ELF-1 (cell line): ENCODE measurements at places on chromosomes 3 and 15.

DNA sequence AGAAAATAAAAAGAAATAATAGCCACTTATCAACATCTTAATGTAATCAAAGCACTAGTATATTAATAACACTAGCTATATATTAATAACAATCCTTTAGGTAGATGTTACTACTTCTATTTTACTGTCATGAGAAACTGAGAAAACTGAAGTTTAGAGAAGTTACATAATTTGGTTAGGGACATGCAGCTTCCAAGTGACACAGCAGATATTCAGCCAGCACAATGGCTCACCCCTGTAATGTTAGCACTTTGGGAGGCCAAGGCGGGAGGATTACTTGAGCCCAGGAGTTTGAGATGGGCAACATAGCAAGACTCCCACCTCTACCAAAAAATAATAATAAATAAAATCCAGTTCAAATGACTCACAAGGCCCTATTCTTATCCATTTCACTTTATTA lies 1.9 kb upstream of the UBR1 start:
- no peak for DNase-seq

DNA sequence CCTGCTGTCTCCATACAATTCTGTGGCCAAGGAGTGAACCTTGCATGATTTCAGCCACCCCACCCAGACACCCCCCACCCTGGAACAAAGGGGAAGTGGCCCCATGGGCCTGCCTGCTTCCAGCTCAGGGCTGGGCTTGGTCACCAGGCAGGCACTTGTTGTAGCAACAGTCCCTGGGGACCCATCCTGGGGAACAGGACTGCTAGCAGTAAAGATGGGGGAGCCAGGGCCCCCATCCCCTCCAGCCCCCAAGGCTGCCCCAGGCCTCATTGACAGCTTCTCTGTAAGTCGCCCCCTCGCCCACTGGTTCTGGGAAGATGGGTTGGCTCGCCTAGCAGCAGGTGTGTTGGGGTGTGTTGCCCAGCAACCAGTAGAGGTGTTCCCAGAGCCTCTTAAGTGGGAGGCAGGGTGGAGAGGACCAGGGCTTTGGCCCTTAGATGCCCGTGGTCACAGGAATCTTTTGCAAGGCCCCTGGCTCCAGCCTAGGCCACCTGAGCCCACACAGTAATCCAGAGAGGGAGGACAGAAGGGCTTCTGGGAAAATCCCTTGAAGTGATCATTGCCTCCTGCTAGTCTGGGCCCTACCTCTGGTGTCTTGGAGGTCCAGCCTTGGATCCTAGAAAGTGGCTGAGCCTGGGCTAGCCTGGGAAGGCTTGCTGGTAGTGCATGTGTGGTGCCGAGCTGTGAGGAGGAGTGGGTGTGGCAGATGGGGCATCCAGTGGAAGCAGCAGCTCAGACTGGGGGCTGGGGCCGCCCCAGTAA lies 48.9 kb downstream of the CYP11A1 start:
- no peak for DNase-seq

- DNase-seq, result no peak
Observed at GRCh38 chr3:140717921-140718320, 40.1 kb downstream of the TRIM42 start.

GRCh38 chr15:73392025-73392424 lies 23.3 kb upstream of the HCN4 start:
- DNase-seq, result no peak

GRCh38 chr3:94356581-94356980 lies 293.7 kb downstream of the NSUN3 start:
- DNase-seq, result no peak

DNA sequence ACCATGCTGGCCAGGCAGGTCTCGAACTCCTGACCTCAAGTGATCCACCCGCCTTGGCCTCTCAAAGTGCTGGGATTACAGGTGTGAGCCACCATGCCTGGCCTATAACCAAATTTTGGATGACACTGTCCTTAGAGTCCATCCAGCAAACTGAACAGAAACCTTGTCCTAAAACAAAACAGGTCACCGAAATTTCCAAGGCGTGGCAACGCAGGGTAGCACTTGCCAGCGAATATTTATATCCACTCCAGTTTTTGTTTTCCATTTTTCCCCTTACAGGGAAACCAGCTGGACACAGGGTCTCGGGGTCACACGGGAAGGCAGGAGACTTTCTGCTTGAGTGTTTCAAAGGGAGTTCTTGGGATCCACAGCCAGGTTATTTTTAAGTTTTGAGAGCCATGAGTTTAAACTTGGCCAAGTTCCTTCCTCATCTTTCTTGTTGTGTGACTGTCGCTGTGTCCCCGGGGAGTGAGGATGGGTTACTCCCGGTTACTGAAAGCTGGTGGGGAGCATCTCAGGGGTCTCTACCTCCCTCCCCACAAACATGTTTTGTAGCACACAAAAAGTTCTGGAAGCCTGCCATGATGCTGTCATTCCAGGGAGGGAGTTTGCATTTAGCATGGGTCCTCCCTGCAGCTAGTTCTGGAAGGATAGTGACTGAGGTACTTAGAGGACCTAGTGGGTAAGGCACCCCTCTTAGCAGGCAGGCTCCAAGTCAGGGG lies 12.6 kb downstream of the LIMD1 start:
- DNase-seq, result no peak

- DNase-seq, result no peak
Observed at GRCh38 chr15:47517737-47518136, 199.6 kb upstream of the SEMA6D start.

DNA sequence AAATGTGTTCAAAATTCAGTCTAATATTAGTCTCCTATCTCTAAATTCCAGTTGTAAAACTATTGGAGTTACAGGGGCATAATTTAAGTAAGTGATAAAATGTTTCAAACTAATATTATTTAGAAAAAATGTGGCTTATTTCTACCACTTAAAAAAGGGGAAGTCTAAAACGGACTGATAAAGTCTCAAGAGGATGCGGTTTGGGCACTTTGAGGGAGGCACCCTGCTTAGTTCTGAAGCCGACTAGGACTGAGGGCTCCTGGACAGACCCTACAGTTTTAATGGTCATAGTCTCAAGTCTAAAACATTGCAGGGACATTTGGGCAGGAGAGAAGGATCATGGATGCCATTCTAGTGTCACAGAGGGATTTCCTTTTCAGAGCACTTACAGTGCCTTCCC lies 566.3 kb downstream of the NR2F2 start:
- no peak for DNase-seq

GRCh38 chr3:65979162-65979561 lies 59.6 kb downstream of the MAGI1 start:
- DNase-seq, result peak; percentile 30

GRCh38 chr3:192365571-192365970 lies 361.8 kb downstream of the FGF12 start:
- no peak for DNase-seq

DNA sequence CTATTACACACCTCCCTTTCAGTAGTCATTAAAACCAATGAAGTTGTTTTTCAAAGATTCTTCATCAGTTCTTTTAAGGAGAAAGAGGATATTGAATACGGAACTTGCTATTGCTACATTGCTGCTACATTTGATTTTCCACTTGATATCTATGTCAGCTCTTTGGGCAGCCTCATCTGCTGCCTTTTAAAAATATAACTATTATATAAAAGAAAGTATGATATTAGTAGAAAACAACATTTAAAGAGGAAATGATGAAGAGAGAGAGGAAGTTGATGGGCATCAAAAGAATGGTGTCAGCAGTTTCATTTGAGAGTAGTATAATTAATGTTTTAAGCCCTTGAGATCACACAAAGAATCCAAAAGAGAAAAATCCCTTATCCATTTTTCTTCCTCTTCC lies 171.4 kb downstream of the NFKBIZ start:
- no peak for DNase-seq

DNA sequence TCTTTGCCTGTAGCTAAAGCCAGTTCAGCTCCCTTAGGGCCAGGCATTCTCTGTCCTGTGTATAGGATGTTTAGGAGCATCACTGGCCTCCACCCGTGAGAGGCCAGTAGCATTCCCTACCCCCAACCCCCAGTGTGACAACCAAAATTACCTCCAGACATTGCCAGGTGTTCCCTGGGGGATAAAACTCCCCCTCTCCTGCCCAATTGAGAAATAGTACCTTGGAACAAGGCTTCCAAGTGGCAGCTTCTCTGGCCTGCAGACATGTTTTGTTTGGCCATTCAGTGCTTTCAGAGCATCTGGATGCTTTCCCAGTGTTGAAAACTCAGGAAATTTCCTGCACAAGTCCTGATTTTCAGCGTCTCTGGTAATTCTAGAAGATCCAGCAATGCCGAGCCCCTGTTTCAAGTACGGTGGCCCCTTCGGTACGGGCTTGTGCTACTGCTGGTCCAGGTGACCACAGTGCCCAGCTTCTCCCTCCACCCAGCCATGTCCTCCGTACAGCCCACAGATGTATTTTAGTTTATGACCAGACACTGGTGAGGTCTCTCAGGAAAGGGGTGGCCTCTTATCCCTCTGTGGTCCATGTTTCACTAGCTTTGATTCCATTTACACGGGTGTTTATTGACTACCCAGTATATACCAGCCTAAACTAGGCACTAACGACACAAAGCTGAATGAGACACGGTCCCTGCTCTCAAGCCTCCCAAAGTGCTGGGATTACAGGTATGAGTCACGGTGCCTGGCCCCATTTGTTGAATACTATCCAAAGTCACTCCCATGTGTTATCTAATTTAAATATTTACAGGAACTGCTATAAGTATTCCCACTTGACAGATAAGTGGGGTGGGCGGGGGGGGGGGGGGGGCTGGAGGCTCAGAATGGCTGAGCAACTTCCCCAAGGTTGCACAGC lies 125.4 kb upstream of the RAD18 start:
- DNase-seq, result no peak

DNA sequence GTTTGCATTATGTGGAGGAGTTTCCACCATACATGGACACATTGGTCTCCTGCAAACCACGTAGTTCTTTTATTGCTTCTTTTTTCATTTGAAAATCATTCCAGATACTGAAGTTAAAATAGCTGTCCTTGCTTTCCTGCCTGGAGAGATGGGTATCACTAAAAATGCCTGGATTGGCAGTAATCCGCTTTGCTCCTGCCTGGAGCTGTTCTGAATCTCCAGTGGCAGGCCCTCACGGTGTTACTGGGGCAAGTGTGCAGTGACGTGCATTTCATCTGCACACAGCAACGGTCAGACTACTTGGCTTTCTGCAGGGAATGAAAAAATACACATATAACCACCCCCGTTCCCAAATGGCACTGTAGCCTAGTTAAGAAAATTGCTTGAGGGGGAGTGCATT lies 272.9 kb downstream of the IL5RA start:
- no peak for DNase-seq

DNA sequence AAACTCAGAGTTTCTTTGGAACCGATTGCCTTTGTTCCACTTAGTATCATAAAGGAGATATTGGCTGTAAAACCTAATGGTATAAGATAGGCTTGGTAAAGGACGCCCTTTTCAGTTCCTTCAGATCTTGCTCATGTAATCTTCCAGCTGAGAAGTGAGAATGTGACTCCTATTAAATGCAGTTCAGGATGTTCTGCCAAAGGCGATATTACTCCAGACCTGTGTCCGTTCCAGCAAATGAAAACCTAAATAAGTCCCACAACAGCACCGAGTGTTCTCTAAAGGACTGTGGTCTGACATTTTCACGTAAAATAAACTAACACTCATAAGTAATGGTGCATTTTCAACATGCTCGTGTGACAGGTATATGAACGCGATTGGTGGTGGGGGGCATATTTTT lies 276.2 kb downstream of the FEZF2 start:
- no peak for DNase-seq

DNA sequence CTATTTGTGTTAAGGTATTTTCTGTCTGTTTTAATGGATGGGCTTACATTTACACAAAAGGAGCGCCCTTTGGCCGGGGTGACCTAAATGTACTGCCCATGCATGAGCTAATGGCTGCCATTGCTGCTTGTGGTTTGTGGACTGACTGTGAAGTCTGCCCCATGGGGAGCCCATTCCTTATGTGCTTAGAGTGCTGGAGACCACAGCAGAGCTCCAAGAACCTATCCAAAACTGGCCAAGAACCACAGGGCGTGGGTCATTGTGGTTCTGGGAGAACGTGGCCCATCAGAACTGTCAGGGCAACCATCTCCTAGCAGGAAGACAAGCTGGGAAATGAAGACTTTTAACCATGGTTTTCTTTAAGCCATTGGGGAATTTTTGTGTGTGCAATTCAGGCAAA lies 105.3 kb downstream of the CHDH start:
- no peak for DNase-seq

DNA sequence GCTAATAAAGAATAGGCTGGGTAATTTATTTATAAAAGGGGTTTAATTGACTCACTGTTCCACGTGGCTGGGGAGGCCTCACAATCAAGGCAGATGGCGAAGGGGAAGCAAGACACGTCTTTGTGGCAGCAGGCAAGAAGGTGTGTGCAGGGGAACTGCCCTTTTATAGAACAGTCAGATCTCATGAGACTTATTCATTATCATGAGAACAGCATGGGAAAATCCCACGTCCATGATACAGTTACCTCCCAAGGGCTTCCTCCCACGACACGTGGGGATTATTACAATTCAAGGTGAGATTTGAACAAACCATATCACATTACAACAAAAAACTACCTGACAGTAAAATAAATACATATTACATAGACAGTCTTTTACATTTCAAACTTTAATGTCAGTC lies 414.9 kb downstream of the NAALADL2 start:
- DNase-seq, result no peak

- DNase-seq, result no peak
Observed at GRCh38 chr3:170780955-170781354, 89.0 kb downstream of the RPL22L1 start.

DNA sequence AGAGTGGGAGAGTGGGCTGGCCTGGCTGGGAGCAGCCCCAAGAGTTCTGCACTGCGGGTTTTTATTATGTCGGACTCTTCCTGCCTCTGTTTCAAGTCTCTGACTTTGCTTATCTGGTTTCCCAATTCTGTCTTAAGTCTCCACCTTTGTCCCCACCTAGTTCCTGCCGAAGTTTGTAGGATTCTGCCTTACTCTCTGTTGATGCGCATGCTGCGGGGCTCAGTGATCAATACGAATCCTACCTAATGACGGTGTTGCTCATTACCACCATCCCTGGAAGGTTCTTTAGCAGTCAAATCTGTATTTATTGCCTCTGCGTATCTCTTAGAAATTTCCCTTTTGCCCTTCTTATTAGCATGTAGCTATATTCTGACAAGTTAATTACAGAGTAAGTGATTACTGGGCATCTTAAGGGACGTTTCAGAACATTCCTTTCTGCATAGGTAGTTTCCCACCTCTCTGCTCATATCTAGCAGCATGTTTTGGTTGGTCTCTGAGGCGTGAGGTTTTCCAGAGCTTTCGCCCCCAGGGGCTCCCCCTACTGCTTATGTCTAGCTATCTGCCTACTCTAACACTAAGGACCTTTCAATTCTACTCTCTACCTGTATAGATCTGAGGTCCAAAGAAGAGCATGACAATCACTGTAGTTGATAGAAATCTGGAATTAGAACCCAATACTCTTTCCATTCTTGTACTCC lies 236.0 kb upstream of the EIF1B start:
- peak; percentile 68 for DNase-seq

DNA sequence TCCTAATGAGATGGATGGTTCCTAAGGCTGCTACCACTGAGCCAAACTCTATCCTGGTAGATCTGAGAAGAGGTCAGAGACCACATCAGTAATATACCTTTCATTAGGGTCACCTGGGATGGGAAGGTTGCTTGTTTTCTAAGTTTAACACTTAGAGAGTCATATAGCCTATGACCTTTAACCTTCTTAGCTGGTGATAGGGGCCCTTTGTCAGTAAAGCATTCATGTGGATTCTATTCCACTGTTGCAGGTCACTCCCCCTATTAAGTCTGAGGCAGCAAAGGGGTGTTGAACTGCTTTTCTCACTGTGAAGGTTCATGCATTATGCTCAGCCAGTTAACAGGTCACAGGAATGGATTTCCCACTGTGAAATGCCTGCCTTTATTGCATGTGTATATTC lies 6.1 kb upstream of the ZNF609 start:
- no peak for DNase-seq
